ENCODE measurements at places on chromosomes 2 and 18.
A peak's percentile ranks its signal among the peaks of the same experiment; 100 is the strongest.

- DNase-seq = no peak
Observed at GRCh38 chr2:226874749-226875148, 38.9 kb downstream of the RHBDD1 start.

DNA sequence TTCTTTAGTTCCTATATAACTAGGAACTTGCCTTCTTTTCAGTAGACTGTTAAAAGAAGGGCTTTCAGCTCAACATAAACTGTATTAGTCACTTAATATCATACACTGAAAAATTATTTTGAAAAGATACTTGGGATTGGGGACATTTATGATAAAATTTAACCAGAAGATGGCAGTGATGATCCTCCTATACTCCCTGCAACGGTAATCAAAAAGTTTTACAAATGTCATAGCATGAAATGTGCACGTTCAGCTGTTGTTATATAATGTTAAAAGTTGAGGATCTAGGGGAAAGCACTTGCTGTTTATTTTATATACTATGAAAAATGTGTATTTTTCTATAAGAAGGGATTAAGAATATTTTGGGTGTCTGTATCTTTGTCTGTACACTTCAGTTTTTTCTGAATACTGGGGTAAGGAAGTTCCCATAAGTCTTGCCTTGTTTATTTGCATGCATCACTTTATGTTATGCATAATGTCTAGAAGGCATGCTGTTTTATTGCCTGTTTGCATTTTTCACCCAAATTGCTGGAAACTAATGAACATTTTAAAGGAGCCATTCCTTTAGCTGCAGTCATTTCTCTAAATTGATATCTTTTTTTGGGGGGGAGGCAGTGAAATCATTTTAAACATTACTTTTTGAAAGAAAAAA is 19.0 kb downstream of the DYNC1I2 start:
- DNase-seq = no peak

GRCh38 chr2:136118819-136119716 is 1.1 kb upstream of the CXCR4 start:
- DNase-seq = peak; percentile 36

DNA sequence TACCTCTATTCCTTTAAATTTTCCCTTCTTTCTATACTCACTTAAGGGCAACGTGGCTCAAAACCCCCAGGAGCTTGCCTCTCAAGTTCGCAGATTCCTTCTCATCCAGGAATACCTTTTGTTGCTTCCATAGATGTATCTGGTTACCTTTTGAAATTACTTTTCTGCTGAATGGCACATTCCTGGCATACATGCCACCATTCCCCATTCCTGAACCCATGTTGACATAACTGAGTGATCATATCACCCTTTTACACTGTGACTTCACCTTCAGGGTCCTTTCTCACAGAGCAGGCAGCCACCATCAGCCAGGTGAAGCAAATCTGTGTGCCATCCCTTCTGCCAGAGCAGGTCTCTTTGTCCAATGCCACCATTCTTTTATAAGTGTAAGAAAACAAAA is 615.8 kb downstream of the ARHGAP15 start:
- no peak for DNase-seq

DNA sequence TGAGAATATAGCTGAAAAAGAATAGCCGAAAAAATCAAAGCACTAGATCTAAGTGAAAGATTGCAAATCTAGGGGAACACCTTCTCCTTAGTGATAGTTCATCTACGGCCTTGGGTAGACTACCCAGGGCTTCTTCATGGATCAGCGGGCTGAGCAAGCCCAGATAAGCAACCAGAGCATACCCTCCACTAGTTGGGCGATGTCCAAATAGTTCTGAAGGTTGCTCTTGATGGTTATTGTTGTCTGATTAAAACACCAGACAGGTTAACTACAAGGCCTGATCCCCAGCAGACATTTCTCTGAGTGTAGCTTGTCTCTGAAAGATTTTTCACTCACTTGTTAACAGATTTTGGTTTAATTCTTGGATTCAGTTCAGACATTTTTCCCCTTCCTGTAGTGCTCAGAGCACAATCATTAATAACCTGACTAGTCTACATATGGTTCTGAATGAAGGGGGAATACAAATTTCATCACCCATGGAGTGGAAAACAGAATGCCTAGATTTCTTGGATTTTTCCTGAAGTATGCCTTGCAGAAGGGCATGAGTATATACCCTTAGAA is 99.6 kb downstream of the BABAM2 start:
- DNase-seq = no peak
